ENCODE measurements at places on chromosomes 5 and 9. TPM values are rescaled to one million over a fixed set of nuclear protein-coding genes. Genes with fewer than 3 reads are reported as not detected.
A peak's percentile ranks its signal among the peaks of the same experiment; 100 is the strongest.

C6 gene
- total RNA-seq, result 0.20 TPM

RELL2 gene
- total RNA-seq, result 4.6 TPM

DNA sequence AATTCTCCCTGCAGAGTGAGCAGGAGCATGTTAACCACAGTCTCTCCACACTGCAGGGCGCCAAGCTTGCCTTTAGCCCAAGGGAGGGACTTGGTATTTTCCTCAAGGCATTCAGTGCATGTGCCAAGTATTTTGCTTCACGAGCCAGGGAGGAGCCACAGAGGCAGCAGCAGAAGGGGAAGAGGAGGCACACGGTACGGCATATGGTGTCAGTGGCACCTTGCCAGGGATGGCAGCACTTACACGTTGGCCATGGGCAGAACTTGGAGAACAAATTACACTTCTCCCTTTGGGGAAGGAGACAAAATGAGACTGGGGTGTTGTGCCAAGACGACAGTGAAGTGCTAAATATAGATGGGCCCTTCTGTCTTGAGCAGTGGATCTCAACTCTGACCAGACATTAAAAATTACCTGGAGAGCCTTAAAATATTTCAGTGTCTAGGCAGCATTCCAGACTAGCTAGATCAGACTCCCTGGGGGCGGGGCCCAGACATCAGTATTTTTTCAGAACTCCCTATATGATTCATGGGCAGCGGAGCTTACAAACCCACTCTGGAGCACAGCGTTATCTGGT is 155.8 kb downstream of the DRD1 start:
- peaks cover 10% of the 10 kb centered on the region for H3K4me1 ChIP-seq
- DNase-seq, result no peak
- no peaks in the 10 kb centered on the region for H3K36me3 ChIP-seq
- H3K27me3 ChIP-seq, result no peaks in the 10 kb centered on the region
- H3K27ac ChIP-seq, result peak overlapping the region; percentile 75
- no peak overlapping the region for H3K4me3 ChIP-seq

ANXA6 gene
- 178 TPM for total RNA-seq

ISL1 gene
- 12.0 TPM for total RNA-seq

ARID3C gene
- not detected for total RNA-seq

DNA sequence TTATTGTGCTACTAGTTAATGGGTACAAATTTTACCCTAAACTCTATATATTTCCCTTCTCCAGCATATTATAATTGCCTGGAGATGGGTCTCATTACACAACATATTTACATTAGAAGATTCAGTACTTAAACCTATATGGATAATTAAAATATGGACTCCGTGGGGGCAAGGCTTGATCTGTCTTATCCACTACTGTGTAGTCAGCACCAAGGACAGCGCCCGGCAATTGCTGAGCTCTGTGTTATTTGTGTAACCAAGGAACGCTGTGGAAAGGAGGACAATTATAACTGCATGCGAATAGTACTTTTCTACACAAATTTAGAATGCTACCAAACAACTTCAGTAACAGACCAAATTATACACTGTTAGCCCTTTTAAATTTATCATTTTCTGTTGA is 77.7 kb downstream of the DNAH5 start:
- no peaks in the 10 kb centered on the region for H3K27me3 ChIP-seq
- no peaks in the 10 kb centered on the region for H3K36me3 ChIP-seq
- H3K27ac ChIP-seq, result no peak overlapping the region
- H3K4me1 ChIP-seq, result no peaks in the 10 kb centered on the region
- peak; percentile 61 for DNase-seq

GRCh38 chr5:34551911-34552433 is 104.2 kb upstream of the RAI14 start:
- DNase-seq, result no peak
- H3K4me1 ChIP-seq, result peaks cover 5% of the 10 kb centered on the region
- no peaks in the 10 kb centered on the region for H3K27me3 ChIP-seq
- H3K36me3 ChIP-seq, result peaks cover 6% of the 10 kb centered on the region
- H3K27ac ChIP-seq, result no peak overlapping the region
- no peak overlapping the region for H3K4me3 ChIP-seq

- no peaks in the 10 kb centered on the region for H3K27me3 ChIP-seq
- DNase-seq, result no peak
- no peak overlapping the region for H3K4me3 ChIP-seq
Observed at GRCh38 chr5:139186261-139186660, 11.9 kb downstream of the SIL1 start.

AHRR gene
- 10.7 TPM for total RNA-seq

TCF7 gene
- total RNA-seq, result 7.5 TPM

GRCh38 chr9:86983249-86983619 is 35.9 kb upstream of the GAS1 start:
- peaks cover 42% of the 10 kb centered on the region for H3K4me1 ChIP-seq
- peak overlapping the region; percentile 62 for H3K27ac ChIP-seq
- no peaks in the 10 kb centered on the region for H3K27me3 ChIP-seq

DNA sequence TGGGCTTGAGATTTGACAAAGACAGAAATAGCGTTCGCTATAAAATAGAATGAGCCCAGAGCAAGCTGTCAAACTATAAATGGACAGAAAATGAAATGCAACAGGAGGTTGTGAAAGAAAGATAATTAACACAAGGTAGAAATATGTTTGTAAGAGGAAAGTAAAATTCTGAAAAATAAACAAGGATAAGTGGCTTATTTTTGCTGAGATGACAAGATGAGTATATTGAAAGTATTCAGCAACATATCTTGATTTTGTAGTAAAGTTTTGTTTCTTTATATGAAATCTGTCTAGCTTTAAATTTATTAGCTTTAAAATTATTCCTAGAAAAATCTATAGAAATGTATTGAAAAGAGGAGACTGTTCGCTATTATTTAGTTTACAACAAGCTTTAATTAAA is 111.9 kb upstream of the RPS23 start:
- H3K27ac ChIP-seq, result no peak overlapping the region
- no peak overlapping the region for H3K4me3 ChIP-seq
- DNase-seq, result no peak
- H3K36me3 ChIP-seq, result no peaks in the 10 kb centered on the region
- H3K27me3 ChIP-seq, result no peaks in the 10 kb centered on the region

- H3K27ac ChIP-seq, result no peak overlapping the region
- H3K4me1 ChIP-seq, result peaks cover 23% of the 10 kb centered on the region
- H3K4me3 ChIP-seq, result no peak overlapping the region
- no peak for DNase-seq
Observed at GRCh38 chr9:120663950-120664349, 50.3 kb downstream of the MEGF9 start.

PTGES2 gene
- 70.0 TPM for total RNA-seq

GRCh38 chr5:172902497-172903472 is 56.4 kb upstream of the RPL26L1 start:
- H3K27me3 ChIP-seq, result no peaks in the 10 kb centered on the region
- peak overlapping the region; percentile 98 for H3K27ac ChIP-seq
- no peak overlapping the region for H3K4me3 ChIP-seq
- peaks cover 76% of the 10 kb centered on the region for H3K4me1 ChIP-seq

TSSK1B gene
- 0.78 TPM for total RNA-seq

- H3K27me3 ChIP-seq, result no peaks in the 10 kb centered on the region
- no peak overlapping the region for H3K4me3 ChIP-seq
- peaks cover 10% of the 10 kb centered on the region for H3K4me1 ChIP-seq
Observed at GRCh38 chr5:149799119-149799623, 69.1 kb downstream of the PPARGC1B start.

DNA sequence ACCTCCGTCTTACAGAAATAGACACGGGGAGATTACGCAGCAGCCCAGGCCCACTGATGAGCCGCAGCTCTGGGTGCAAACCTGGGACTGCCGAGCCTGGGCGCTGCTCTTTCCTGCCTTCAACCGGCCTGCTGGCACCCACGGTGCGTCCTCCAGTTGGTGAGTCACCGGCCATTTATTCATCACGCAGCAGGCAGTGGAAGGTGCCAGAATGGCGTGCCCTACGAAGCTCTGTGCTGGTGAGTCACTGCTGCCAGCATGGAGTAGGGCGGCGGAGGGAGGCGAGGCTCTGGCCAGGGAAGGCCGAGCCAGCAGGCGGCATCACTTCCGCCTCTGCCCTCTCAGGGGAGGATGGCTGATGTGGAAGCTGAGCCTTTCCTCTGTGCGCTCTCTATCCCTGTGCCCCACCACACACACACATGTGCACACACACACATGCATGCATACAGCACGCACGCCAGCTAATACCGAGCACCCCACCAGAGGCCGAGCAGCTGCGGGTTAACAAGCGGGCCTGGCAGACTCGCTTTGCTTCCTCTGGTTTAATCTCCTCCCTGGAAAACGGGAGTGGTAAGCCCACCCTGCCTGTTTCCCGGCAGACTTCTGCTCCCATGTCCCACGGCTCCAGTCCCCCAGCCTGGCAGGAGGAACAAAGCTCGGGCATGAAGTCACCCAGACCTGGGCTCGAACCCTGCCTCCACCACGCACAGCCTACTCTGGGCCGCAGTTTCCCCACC is 39.2 kb downstream of the OLFM1 start:
- no peak overlapping the region for H3K27ac ChIP-seq
- H3K36me3 ChIP-seq, result no peaks in the 10 kb centered on the region
- no peak for DNase-seq
- H3K27me3 ChIP-seq, result peaks cover 40% of the 10 kb centered on the region
